ENCODE measurements at places on chromosomes 16 and 17.

DNA sequence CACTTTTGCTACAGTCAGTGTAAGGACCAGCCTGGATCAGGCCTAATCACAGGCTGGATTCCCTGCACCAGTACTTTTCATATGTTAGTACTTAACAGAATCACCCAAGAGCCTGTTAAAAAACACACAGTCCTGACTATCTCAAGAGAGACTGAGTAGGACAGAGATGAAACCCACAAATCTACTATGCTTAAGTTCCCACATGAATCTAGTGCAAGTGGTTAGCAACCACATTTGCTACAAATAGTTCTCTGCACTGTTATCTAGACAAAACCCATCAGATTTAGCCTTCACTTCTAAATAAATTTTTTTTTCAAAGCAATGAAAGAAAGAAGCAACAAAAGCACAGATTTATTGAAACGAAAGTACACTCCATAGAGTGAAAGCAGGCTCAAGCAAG is 38.9 kb downstream of the SSH2 start:
- DNase-seq: no peak

DNA sequence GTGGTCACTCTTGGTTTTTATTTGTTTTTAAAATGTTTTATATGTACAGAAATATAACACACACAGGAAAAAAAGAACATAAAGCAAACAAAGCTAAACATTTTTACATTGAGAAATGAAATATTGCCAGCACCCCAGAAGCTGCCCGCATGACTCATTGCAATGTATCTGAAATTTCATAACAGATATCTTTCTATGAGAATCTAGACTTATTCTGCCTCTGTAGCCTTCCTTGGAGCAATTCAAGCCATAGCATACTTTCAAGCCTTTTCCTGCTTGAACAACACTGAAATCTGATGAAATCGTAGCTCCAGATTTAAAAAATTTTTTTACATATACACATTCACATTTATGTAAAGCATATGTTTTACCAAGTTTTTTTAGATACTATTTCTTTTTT is 86.9 kb downstream of the RBBP6 start:
- DNase-seq: peak; percentile 39

DNA sequence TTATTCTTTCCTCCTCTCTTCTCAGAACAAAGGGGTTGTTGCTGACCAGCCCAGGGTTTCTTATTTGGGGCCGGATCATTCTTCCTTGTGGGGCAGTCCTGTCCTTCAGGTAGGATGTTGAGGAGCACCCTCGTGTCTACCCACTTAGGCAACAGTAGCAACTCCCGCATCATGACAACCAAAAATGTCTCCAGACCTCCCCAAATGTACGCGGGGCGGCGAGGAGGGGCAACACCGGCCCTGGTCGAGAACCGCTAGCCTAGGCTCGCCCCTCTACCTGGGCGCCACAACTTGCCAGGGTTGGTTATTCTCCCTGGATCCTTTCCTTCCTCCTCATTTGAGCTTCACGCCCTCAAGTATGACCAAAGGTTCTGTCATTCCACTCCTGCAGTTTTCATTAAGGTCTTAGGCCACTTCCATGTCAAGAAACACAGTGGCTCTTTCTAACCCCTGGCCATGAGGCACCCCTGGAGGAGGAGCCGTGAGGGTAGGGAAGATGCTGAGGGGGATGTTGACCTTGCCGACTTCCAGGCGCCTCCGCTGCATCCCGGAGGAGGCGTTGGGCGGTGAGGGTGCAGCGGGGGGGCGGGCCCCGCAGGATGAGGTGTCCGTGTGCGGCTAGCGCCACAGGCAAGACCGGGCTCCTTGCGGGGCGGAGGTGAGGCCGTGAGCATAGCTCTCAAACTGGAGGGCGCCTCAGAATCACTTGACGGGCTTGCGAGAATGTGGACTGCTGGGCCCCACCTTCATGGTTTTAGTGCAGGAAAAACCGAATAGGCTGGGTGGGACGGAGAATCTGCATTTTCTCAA is 712 bp upstream of the SPECC1 start:
- DNase-seq: peak; percentile 15

GRCh38 chr17:77124192-77124889 is 16.4 kb upstream of the SEC14L1 start:
- DNase-seq: peak; percentile 71

DNA sequence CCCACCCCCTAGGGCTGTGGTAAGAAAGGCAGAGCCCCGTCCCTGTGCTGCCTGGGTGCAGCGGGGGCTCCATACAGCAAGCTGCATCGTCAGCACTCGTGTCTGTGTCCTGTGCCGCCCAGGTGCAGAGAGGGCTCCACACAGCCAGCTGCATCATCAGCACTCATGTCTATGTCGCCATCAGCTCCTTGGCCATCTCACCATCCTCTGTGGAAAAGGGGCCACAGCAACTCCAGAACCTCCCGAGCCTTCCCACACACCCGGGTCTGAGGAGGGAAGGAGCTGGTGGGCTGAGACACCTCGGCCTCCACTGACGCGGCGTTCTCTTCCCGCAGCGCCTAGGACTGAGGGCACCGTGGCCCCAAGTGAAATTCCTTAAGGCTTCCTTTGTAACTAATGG is 72.9 kb upstream of the CHMP6 start:
- DNase-seq: no peak

GRCh38 chr16:15708997-15709396 is 59.0 kb downstream of the NDE1 start:
- DNase-seq: no peak

- no peak for DNase-seq
Measured at GRCh38 chr17:68750208-68750562, 149.0 kb upstream of the FAM20A start.

DNA sequence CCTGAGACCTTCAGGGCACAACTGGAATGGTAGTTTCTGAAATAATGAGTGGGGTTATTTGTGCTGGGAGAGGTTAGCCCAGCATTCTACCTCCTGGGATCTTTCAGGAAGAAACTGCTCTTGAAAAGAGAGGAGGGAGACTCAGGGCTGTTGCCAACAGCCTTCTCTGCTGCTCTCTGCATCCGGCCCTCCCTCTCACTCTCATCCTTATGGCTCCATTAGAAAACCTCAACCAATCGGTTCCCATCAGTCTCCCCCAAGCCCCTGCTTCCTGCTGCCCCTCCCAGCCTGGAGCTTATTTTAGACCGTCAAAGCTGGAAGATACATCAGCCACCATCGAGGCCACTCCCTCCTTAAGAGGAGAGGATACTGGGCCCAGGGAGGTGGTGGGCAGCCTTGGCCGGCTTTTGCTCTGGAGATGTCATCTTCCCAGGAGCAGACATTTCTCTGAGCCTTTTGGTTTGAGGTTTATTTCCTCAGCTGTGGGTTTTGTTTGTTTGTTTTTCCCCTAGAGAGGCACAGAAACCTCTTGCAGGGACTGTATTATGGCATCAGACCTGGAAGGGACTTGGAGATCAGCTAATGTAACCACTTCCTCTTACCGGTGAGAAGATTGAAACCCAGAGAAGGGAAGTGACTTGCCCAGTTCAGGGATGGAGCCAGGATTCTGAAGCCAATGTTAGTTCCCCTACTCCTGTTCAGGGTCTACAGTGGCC is 2.7 kb downstream of the MPRIP start:
- DNase-seq: peak; percentile 71

DNA sequence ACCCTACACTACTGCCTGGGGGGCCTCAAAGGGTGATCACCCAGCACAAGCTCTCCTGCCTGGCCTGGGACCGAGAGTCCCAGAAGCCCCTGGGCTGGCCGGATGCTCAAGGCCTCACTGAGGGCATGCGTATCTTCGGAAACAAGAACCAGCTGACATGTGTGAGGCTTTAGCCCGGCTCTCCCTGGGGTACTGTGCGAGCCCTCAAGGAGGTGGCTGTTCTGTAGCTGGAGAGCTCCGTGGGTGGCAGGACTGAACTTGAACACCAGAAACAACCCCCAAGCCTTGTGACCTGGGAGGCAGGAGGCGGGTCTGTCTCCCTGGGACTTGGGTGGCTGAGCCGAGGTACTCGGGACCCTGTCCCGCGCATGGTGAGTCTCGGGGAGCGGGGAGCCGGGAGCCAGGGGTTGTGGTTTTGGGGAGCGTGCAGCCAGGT is 7.0 kb downstream of the DPEP1 start:
- DNase-seq: no peak

GRCh38 chr17:35073183-35073790 is 9.8 kb upstream of the RFFL start:
- DNase-seq: no peak

DNA sequence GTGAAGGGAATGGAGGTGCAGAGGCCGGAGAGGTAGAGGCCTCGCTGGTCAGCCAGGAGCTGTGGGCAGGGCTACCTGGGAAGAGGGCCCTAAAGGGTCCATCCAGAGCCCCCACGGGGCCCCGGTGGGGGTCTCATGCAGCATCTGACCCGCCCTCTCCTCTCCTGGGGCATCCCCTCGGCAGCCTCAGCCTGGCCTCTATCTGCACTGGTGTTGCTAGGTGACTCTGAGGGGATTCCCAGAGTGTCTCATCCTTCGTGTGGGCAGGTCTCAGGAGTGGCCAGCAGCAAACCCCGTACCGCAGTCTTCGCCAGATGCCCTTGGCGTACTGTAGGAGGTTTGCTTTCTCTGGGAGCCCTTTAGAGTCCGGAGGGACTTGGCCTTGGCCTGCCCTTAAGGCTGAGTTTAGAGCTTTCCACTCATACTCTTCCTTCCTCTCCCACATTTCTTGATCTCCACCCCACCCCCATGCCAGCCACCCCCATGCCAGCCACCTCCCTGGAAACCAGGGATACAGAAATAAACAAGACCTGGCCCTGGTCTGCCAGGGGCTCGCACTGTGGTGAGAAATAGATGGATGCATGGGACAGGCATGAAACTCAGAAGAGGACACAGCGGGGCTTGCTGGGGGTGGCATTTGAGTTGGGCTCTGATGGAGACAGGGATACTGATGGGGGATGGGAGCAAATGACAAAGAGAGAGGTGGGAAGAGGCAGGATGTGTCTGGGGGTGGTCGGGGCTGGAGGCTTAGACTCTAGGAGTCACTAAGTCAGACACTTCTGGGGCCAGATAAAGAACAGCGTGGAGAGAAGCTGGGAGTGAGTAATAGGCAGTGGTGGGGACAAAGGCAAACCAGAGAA is 9.9 kb downstream of the SLC5A10 start:
- peak; percentile 15 for DNase-seq

- DNase-seq: no peak
Measured at GRCh38 chr16:56633535-56633934, 1.1 kb downstream of the MT1M start.

DNA sequence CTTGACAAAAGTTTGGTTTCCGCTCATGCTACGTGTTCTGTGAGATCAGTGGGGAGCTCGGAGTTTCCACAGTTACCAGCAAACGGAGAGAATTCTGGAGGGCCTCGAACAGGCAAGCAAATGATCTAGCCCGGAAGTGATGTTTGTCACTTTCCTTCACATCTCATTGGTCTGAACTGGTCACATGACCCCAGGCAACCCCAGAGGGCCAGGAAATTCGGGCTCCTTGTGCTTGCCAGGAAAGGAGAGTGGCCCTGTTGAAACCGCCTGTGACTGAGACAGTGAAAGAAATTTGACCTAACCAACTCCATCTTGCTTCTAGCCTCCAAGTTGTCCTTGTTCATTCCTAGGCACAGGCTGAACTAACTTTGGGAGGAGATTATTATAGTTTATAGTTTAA is 23.0 kb downstream of the SPPL2C start:
- no peak for DNase-seq

GRCh38 chr16:68486502-68487202 is 38.3 kb upstream of the SMPD3 start:
- no peak for DNase-seq

- DNase-seq: peak; percentile 38
Measured at GRCh38 chr17:82160075-82160474, 52.6 kb downstream of the CCDC57 start.

All from fibroblast of mammary gland (primary cell).